Caco-2 (cell line): ENCODE measurements at places on chromosomes 2 and 18.

DNA sequence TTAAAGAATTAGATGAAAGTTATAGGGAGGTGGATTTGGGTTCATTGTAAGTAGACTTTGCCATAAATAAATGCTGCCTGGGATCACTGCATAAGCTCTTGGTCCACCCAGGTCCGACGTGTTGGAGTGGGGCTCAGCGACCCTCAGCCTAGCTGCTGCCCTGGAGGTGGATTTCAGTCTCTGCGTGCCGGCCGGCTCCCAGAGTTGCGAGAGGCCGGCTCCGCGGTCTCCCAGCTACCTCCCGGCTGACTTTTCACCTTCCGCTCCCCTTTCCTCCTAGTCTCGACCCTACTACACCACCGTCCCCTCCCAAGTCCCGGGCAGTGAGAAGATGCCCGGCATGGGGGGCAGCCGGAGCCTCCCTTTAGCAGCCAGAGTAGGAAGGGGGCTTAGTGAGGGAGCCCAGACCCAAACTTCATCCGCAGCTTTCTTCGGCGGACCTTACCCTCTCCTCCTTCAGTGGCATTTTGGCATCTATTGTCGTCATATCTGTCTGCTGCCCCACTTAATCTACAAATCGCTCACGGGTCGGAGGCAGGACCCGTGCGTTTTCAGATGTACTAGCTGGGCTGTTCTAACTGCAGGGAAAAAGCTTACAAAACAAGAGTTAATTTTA lies 8.1 kb downstream of the EMX1 start:
- DNase-seq: peak; percentile 30

GRCh38 chr2:96537734-96538486 lies 1.4 kb downstream of the ARID5A start:
- DNase-seq: no peak

DNA sequence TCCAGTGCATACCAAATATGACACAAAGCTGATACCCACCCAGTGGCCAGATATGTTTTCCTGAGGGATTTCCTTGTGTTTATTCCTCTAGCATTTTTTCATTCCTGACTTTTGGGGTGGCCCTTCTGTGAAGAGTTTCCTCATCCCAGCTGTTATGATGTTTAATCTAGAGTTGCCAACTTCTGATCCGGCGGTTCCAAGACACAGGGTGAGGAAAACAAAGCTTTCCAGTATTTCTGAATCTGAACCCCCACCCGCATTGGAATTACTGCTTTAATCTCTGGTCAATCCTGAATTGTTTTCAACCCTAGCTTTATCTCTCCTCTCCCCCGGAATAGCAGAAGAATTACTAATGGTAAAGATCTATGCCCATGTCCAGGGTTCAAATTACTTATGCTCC lies 39.2 kb upstream of the PNPT1 start:
- DNase-seq: no peak

GRCh38 chr2:177633910-177634294 lies 241.3 kb downstream of the AGPS start:
- no peak for DNase-seq

DNA sequence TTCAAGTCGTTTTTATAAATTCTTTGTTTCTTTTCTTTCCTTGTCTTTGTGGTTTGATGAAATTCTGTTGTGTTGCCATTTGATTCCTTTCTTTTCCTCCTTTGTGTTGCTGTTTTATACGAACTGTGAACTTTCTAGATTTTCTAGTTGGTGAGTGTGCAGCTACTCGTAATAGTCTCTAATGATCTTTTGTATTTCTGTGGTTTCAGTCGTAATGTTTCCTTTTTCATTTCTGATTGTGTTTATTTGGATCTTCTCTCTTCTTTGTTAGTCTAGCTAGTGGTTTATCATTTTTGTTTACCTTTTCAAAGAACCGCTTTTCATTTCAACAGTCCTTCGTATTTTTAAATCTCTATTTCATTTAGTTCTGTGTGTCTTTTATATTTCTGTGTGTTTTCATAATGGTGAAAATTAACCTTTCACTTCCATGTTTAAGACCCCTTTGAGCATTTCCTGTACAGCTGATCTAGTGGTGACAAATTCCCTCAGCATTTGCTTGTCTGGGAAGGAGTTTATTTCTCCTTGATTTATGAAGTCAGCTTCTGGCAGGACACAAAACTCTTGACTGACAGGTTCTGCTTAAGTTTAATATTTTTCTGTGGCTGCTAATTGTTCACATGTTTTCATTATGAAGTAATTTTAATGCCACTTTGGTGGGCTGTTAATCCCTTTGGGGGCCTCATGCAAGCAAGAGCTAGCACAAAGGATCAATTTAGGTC lies 16.2 kb upstream of the MALT1 start:
- DNase-seq: no peak

GRCh38 chr2:16417726-16418125 lies 247.9 kb downstream of the CYRIA start:
- no peak for DNase-seq

- no peak for DNase-seq
These were observed 23.0 kb upstream of the TAF1B start for GRCh38 chr2:9820020-9820973.

GRCh38 chr18:47150029-47150823 lies at the start of gene HDHD2:
Gene HDHD2, minus strand, starts transcription at chr18:47150500. Its CDS starts 14,061 bp downstream, at chr18:47136439.
- DNase-seq: peak; percentile 76

DNA sequence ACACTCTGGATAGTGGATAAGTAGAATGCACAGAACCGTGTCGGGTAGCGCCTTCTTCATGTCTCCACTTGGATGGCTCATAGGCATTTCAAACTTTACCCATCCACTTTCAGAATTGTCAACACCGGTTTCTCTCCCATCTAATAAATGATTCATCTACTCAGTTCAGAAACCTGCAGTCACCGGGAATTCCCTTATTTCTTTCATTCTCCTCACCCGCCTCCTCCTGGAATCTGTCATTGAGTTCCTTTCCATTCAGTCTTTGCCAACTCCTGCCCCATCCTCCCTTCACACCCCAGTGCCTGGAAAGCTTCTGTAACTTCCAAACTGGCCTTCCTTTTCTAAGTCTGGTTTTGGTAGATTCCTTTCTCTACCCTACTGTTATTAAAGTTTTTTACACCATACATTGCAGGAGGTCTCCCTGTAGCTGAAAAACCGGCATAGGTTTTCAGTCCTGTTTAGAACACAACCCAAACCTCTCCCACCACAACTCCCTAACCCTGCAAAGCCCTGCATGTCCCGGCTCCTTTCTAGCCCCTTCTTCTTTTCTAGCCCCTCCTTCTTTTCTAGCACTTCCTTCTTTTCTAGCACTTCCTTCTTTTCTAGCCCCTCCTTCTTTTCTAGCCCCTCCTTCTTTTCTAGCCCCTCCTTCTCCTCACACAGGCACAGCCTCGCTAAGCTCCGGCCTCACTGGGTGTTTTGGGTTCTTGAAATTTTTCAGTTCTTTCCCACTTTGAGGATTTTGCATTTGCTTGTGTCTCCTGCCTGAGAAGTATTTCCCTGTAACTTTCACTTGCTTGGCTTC lies 133.9 kb upstream of the KLHL14 start:
- DNase-seq: no peak

- no peak for DNase-seq
These were observed 63.8 kb upstream of the IL1R1 start for GRCh38 chr2:102078773-102079172.

GRCh38 chr2:232230560-232230959 lies 148.0 kb upstream of the ALPP start:
- DNase-seq: no peak

DNA sequence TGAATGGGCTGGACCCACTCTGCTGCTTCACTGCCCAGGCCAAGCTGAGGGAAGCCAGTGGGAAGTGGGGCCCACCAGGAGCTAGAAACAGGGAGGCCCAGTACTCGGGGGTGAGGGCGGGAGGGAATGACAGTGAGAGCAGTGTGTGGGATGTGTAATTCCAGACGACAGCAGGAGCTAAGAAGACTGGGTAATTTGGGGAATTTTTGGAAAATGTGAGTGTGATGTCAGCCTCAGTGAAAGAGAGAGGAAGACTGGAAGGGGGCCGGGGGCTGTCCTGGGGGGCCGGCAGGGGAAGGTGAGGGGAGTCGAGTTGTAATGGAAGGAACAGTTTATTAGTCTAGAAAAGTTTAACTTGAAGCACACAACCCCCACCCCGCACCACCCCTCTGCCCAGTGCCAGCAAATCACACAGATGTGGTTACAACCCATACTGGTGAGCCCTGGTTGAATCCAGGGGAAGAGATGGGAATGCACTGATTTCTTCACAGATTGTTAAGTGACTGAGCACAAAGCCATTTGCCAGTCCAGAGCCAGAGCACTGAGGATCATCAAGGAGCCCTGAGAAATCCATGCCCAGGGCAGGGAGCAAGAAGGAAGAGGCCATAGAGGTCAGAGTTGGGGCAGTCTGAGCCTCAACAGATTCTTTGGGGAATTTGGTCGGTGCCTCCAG lies 76.7 kb upstream of the PKDCC start:
- DNase-seq: no peak

DNA sequence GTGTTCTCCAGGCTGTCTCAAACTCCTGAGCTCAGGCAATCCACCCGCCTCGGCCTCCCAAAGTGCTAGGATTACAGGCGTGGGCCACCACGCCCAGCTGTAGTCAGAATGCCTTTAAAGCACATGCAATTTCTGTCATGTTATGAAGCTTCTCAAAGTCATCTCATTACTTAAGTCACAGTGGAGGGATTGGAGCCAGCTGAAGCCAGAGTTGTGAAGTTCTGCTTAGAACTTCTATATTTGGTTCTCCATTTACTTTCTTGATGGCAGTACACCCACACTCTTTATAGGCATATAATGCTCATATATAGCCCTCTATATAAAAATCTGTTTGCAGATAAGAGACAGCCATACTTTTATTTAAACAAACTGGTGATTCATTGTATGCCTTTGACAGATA lies 68.8 kb upstream of the CWC22 start:
- DNase-seq: no peak

DNA sequence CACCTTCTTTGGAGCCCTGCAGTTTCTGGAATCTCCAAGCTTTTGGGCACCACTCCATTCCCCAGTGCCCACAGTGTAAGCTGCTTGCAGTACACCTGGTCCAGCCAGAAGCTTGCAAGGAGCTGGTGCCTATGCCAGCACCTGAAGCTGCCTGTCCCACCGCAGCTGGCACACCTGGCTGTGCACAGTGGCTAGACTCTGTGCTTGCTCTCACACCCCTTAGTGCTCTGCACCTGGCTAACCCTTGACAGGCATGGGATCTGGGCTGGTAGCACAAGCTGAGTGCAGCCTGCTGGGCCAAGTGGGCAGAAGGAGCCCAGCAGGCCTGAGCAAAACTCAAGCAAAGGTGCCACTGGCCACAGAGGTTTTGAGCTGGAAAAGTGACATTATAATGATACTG lies 183.8 kb upstream of the MC4R start:
- no peak for DNase-seq

DNA sequence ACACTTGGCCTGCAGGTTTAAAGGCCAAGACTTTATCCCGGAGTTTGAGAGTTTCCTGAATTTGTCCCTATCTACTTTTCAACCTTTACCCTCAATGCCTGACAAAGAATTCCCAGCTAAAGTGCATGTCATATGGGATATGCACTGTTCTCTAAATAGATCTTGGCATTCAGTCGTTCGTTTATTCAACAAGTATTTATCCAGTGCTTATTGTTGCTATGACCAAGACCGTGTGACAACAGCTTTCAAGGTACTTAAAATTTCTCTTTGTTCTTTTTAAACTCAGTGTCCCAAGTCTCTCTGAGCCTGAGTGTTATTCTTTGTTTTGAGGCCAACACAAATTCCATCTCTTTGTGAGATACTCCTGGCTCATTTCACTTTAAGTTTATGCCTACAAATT lies 133.4 kb downstream of the RGPD3 start:
- DNase-seq: no peak

- no peak for DNase-seq
These were observed 75.3 kb downstream of the ACTR3 start for GRCh38 chr2:113965228-113965627.

DNA sequence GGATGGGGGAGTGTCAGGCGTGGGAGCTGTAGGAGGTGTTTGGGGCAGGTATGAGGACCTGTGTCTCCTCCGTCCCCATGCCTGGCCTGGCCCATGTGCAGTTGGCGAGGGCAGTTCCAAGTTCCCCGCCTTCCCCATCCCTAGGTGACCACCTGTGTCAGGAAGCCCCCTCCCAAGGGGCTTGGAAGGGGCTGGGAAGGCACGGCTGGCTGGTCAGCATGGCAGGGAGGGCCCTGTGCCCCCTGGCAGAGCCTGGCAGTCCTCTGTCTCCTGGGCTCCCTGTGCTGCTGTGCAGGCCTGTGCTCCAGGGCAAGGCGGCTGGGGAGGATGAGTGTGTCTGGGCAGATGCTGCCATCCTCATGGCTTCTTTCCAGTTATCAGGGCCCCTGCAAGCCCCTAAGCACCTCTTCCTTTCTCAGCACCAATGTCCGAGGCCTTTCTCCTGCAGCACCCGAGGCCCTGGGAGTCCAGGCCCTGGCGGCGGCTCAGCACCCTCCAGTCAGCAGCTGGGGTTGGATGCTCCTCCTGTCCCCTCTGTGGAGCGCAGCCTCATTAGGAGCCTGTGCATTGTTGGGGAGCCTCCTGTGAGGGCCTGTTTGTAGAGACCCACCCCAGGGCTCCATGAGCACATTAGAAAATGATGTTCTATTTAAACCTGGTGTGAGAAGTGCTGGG lies 101.7 kb downstream of the FAM210A start:
- no peak for DNase-seq

DNA sequence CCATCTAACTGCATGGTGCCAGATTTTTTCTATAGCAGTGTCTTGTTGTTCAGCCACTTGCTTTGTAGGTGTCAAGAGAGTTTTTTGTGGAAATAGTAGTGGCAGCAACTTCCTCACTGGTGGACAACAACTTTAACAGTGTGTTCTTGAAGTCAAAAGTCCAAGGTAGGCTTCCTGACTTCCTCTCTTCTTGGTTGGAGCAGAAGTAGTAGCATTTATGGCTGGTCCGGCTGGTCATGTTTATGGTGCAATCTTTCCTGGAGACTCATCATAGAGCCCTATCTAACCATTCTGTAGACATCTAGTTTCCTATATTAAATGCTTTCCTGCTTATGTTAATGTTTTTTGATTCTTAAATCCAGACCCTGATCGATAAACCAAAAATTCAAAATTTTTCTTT lies 11.7 kb downstream of the GPR75 start:
- DNase-seq: no peak

- no peak for DNase-seq
These were observed 211.4 kb downstream of the PIEZO2 start for GRCh38 chr18:10937743-10938640.

- peak; percentile 70 for DNase-seq
These were observed 13.6 kb downstream of the ARID5A start for GRCh38 chr2:96549967-96550786.

GRCh38 chr2:112724591-112725525 lies 4.0 kb downstream of the NT5DC4 start:
- no peak for DNase-seq

DNA sequence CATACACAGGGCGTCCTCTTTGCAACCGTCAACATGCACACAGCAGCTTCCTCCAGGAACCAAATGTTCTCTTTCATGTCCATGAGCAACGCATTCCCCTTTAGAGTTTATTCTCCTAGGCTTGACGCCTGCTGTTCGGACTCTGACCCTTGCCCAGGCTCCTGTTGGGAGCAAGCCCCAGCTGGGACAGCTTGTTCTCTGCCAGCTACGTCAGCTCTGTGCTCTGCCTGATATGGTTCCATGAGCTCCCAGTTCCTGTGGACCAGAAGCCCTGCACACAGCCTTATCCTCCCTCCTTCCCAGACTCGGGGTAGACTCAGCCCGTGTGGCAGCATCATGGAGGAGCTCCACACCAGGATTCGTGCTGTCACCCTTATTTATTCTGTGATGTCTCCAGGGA lies 253.1 kb upstream of the PXDN start:
- DNase-seq: no peak
